Effector memory CD8-positive, alpha-beta T cell (primary cell): ENCODE measurements at places on chromosomes 3 and 15.

- no peak for DNase-seq
Observed at GRCh38 chr3:29346828-29347227, 66.0 kb downstream of the RBMS3 start.

- DNase-seq: no peak
Observed at GRCh38 chr15:78997981-78998499, 53.2 kb upstream of the CTSH start.

- DNase-seq: no peak
Observed at GRCh38 chr3:110405830-110406585, 665.6 kb upstream of the NECTIN3 start.

- DNase-seq: no peak
Observed at GRCh38 chr3:187292631-187293515, 1.3 kb upstream of the MASP1 start.

GRCh38 chr3:138340511-138340910 is 7.9 kb upstream of the MRAS start:
- no peak for DNase-seq

DNA sequence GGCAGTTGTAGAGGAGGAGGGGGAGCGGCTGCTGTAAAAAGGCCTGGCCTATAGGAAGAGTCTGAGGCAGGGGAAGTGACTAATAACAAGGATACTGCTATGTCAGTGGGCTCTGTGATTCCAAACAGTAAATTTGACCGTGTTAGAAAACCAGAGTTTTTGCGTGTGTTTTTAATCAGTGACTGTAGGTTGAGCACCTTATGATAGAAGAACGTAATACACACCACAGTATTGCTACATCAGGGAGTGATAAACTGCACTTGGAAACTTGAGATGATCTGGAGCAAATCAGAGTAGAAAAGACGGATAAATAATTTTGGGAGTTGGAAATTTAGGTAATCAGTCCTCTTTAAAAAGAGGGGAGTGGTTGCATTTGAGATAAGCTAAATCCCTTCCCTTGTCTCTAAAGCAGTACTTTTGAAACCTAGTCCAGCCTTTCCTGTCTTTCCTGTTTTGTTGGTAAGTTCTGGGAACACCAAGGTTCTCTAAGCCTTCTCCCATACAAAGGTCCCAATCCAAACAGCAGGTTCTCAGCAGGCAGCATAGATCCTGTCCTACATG is 130.5 kb upstream of the NR2E3 start:
- no peak for DNase-seq

GRCh38 chr15:92636908-92637481 is 18.6 kb downstream of the FAM174B start:
- no peak for DNase-seq

GRCh38 chr3:194731506-194732073 is 45.9 kb downstream of the FAM43A start:
- no peak for DNase-seq

DNA sequence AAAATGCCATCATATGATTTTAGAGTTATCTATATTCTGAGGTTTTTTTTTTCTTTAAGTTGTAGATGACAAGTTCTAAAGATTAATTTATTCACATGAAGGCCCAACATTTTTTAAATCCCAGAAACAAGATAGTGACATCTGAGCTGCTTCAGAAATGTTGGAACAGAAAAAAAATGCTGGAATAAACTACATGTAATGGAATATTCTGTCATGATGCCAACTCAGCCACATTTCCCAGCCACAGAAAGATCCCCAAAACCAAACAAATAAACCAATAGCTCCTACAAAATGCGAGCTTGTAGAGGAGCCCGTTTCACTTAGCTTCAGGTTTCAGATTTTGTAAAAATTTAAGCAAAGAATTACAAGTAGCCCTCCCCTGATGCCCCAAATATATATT is 111.0 kb upstream of the MYO5C start:
- DNase-seq: no peak

GRCh38 chr3:170632780-170633179 is 46.9 kb upstream of the SLC7A14 start:
- no peak for DNase-seq

GRCh38 chr15:64232400-64232799 is 69.6 kb upstream of the PPIB start:
- no peak for DNase-seq

DNA sequence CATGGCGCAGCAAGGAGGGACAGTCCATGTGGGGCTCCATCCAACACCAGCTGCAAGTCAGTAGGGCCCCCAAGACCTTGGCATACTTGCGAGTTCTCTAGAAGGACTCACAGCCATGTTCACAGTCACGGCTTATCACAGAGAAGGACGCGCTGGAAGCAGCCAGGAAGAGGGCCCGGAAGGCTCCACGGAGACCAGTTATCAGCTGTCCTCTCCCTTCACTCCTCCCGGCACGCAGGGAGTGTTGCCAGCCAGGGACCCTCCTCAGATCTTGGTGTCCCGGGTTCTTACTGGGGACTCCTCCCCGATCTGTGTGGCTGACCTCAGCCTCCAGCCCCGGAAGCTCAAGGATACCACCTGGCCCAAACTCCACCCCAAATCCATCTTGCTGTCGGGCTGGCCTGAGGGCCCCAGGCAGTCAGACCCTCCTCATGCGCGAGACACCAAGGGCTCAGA is 68.0 kb downstream of the SLTM start:
- DNase-seq: no peak

- no peak for DNase-seq
Observed at GRCh38 chr3:178397836-178398235, 138.4 kb upstream of the KCNMB2 start.

- DNase-seq: no peak
Observed at GRCh38 chr15:89187986-89188514, 33.3 kb downstream of the RLBP1 start.

GRCh38 chr3:11774296-11774877 is 72.3 kb downstream of the TAMM41 start:
- DNase-seq: no peak

- DNase-seq: no peak
Observed at GRCh38 chr3:106929081-106929480, 448.2 kb upstream of the CCDC54 start.

- DNase-seq: no peak
Observed at GRCh38 chr3:116517308-116517707, 72.0 kb upstream of the LSAMP start.

DNA sequence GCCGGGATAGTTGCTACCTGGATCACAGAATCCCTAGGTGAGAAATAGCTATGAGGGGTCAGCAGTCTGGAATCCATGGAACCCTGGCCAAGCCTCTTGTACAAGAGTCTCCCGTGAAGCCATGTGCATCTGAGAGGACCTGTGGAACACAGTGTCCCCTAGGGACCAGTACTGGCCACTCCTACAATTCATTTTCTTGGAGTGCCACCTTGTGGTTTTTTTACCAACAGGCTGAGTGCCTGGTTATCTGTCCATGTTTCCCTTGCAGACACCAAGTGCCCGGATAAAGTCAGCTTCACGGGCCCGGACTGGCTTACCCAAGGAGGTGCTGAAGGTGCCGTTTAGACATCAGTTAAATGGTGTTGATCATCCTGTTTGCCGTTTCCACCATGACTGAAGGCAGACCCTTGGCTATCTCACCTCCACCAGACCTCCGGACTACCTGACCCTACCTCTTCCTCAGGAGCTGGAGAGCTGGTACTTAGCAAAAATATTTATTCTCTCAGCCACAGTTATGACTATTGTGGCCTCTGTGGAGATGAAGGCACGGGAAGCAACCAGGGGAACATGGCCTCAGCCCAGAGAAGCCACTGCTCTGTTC is 93.9 kb downstream of the RBPMS2 start:
- DNase-seq: no peak

DNA sequence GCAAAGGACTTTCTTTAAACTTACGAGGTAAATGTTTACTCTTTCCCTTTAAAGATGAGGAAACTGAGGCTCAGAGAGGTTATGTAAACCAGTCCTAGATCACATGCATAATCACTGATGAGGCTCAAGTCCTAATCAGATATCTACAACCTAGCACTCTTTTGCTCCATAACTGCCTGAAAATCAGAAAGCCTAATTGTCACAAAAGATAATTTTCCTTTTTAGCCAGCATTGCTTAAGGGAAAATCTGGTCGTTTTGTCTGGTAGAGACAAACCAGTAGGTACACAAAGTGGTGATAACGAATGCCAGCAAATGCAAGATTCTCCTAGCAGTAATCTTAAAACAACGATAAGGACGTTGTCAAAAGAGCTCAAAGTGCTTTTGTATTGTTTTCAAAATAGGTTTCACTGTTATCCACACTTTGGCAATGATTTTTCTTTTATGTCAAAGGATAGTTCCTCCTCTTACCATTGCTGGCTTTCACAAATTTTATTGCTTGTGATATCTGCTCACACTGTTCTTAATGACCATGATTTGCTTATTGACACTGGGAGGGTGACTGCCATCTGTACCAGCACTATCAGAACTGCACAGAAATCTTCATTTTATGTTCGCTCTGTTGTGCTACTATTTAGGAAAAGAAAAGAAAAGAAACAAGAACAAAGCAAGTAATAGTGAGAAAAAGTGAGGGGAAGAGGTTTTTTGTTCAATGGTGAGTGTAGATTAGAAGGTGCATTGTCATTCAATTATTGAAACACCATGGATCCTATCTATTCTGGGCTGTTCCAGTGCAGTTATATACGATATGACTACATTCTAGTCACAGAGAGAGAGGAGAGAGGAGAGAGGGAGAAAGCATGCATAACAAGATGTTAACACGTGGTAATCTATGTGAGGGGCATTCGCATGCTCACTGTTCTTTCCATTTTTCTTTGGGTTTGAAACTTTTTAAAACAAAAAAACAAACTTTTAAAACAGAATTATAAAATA is 13.7 kb downstream of the IQCH start:
- no peak for DNase-seq

- no peak for DNase-seq
Observed at GRCh38 chr3:50196253-50196801, 4.9 kb downstream of the GNAT1 start.

GRCh38 chr15:55031727-55032126 is 165.0 kb downstream of the RSL24D1 start:
- no peak for DNase-seq

DNA sequence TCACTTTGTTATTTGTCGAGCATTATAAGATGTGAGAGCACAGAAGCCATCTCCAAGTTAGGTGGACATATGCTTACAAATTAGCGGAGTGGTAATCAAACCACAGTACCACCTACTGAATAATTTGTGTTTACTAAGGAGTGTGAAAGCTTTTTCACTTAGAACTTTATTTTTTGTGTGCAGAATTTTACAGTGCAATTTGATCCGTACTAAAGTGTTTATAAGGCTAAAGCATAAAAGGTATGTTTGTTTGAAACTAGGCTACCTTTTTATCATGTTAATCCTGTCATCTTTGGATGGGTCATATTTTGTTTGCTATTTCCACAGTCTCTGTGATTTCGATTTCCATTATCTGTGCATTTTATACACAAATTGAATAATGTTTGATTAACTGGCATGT is 37.5 kb downstream of the MAP2K5 start:
- no peak for DNase-seq

GRCh38 chr15:99662903-99663302 is 70.3 kb downstream of the LYSMD4 start:
- DNase-seq: no peak

GRCh38 chr3:32147509-32147908 is 41.1 kb downstream of the GPD1L start:
- no peak for DNase-seq

GRCh38 chr3:159825216-159825854 is 163.3 kb upstream of the IL12A start:
- DNase-seq: no peak

- no peak for DNase-seq
Observed at GRCh38 chr3:122295266-122296062, 29.6 kb upstream of the CSTA start.

GRCh38 chr15:66877477-66878271 is 175.6 kb downstream of the SMAD6 start:
- DNase-seq: no peak

DNA sequence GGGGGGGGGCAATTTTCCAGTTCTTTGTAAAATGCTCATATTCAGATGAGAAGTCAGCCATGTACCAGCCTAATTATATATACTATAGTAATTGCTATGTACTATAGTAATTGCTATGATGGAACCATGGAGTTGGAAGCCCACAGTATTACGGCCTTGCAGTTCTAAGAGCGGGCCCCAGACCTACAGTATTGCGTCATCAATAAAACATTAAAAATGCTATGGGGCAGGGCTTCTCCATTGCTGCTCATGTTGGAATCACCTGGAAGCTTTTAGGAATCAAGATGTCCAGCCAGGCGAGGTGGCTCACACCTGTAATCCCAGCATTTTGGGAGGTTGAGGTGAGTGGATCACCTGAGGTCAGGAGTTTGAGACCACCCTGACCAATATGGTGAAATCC is 443.7 kb upstream of the GRM7 start:
- DNase-seq: no peak

DNA sequence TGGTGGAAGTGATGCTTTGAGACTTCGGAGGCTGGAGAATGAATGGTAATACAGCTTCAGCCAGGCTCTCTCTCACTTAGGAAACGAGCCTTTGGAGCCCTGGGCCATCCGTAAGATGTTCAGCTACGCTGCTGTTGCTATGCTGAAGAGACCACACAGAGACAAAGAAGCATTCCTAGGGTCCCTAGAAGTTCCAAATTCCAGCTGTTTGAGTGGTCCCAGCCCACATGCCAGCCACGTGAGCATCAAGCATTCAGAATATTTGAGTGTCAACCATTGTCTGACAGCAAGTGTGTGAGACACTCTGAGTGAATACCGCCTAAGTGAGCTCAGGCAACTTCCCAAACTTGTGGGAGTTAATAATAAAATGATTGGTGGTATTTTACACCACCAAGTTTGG is 212.9 kb downstream of the CD47 start:
- DNase-seq: no peak

- no peak for DNase-seq
Observed at GRCh38 chr3:127690823-127691452, 18.2 kb downstream of the ABTB1 start.

- no peak for DNase-seq
Observed at GRCh38 chr3:121998030-121998580, 23.9 kb downstream of the ILDR1 start.

GRCh38 chr3:172355836-172356235 is 92.4 kb downstream of the GHSR start:
- no peak for DNase-seq

GRCh38 chr3:122410111-122410510 is 5.8 kb downstream of the WDR5B start:
- DNase-seq: no peak

DNA sequence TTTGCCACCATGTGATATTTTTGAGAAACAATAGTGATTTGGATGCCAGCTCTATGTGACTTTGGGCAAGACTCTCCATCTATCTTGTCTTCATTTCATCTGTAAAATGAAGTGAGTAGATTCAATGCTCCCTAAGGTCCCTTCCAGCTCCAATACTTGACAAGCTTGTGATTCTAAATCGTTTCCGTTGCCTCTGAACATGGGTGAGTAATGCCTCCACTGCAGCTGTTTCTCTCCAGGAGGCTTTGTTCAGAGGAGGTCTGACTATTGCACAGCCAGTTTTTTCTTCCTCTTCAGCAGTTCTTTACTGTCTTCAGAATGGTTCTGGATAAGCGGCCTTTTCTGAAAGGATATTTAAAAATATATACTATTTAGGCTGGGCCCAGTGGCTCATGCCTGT is 14.8 kb upstream of the TMOD3 start:
- no peak for DNase-seq
